ENCODE measurements at places on chromosomes 16 and 17. TPM values are rescaled to one million over a fixed set of nuclear protein-coding genes. Genes with fewer than 3 reads are reported as not detected.

GRCh38 chr17:5544115-5544514 is 40.2 kb downstream of the NLRP1 start:
- no peak for DNase-seq
- H3K27me3 ChIP-seq: no peaks in the 10 kb centered on the region
- no peak overlapping the region for H3K27ac ChIP-seq
- no peak overlapping the region for H3K4me3 ChIP-seq
- peaks cover 47% of the 10 kb centered on the region for H3K36me3 ChIP-seq

- H3K27ac ChIP-seq: no peak overlapping the region
- peaks cover 95% of the 10 kb centered on the region for H3K27me3 ChIP-seq
- H3K4me1 ChIP-seq: peaks cover 9% of the 10 kb centered on the region
- H3K4me3 ChIP-seq: peak overlapping the region; percentile 51
- H3K36me3 ChIP-seq: no peaks in the 10 kb centered on the region
- DNase-seq: peak; percentile 60
Observed at GRCh38 chr17:47789611-47790561, 31.7 kb downstream of the OSBPL7 start.

DNA sequence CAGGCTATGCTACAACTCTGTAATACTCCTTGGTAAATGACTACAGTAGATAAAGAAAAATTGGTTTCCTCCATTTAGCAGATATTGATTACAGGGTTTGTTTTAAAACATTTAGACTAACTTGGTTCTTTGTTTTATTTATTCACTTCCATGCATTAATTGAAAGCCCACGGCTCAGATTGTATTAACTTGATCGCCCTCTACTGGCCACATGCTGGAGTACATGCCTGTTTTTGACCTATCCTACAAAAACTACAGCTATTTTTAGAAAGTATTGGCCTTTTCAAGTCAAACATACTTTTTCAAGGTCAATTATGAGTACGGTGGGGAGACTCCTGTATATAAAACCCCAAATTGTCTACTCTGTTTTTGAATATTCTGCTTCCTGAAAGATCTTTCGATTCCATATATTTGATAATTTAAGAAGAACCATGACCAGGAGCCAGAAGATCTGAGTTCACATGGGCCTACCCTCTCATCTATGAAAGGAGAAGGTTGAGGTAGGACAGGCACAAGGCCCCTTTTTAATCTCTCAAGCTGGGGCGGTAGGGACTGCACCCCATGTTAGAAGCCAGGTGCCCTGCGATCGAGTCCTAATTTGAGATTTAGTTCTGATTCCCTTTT is 51.8 kb downstream of the CA10 start:
- DNase-seq: no peak
- H3K27me3 ChIP-seq: peaks cover 8% of the 10 kb centered on the region
- H3K4me1 ChIP-seq: no peaks in the 10 kb centered on the region
- no peak overlapping the region for H3K27ac ChIP-seq
- no peak overlapping the region for H3K4me3 ChIP-seq

GRCh38 chr16:79839466-79840341 is 239.2 kb upstream of the MAF start:
- no peak for DNase-seq
- no peak overlapping the region for H3K4me3 ChIP-seq
- no peaks in the 10 kb centered on the region for H3K27me3 ChIP-seq
- no peaks in the 10 kb centered on the region for H3K36me3 ChIP-seq
- no peak overlapping the region for H3K27ac ChIP-seq
- peaks cover 3% of the 10 kb centered on the region for H3K4me1 ChIP-seq

DNA sequence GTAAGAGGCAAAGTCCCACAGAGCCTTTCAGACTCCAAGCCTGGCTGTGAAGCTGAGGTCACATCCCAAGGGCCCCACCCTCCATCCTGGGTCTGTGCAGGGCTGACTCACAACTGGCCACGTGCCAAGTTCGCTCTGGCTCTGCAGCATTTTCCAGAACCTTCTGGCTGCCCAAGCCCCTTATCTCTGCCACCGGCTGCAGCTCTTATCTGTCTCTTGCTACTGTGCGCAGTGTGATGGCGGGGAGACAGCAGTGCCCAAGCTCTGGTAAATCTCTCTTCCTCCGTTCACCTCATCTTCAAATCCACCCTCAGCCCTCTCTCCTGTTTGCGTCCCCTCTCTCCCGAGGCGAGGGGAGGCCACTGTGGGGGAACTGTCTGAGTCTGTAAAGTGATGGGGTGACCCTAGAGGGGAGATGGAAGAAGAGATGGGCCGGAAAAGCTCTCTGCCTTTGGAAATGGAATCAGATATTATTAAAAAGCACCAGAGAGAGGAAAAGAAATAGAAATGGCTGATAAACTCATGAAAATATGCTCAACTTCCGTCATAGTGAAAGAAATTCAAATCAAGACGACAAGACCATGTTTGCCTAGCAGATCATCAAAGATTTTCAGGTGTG is 162.7 kb upstream of the CDC42EP4 start:
- H3K4me1 ChIP-seq: peaks cover 11% of the 10 kb centered on the region
- no peak overlapping the region for H3K4me3 ChIP-seq
- no peak overlapping the region for H3K27ac ChIP-seq
- no peaks in the 10 kb centered on the region for H3K36me3 ChIP-seq
- no peaks in the 10 kb centered on the region for H3K27me3 ChIP-seq

DNA sequence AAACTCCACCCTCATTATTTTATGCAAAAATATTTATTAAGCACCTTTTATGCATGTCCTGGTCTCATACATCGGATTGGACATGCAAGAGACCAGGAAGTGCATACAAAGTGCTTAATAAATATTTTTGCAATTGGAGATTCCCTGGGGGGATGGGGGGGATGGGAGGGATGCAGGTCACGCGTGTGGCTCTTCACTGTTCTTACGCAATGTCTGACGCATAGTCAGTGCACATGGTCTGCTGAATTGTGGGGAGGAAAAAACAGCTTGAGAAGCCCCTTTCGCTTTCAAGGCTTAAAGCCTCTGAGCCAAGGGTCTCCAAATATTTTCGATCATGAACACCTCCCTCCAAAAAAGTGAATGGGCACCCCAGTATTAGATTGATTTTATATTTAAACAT is 96.7 kb upstream of the XYLT1 start:
- H3K36me3 ChIP-seq: no peaks in the 10 kb centered on the region
- H3K4me1 ChIP-seq: no peaks in the 10 kb centered on the region
- no peaks in the 10 kb centered on the region for H3K27me3 ChIP-seq
- DNase-seq: no peak
- H3K27ac ChIP-seq: no peak overlapping the region

GRCh38 chr17:77528516-77529327 is 388.0 kb downstream of the SEC14L1 start:
- H3K4me1 ChIP-seq: peaks cover 8% of the 10 kb centered on the region
- peaks cover 3% of the 10 kb centered on the region for H3K27me3 ChIP-seq
- H3K27ac ChIP-seq: no peak overlapping the region
- no peaks in the 10 kb centered on the region for H3K36me3 ChIP-seq

DNA sequence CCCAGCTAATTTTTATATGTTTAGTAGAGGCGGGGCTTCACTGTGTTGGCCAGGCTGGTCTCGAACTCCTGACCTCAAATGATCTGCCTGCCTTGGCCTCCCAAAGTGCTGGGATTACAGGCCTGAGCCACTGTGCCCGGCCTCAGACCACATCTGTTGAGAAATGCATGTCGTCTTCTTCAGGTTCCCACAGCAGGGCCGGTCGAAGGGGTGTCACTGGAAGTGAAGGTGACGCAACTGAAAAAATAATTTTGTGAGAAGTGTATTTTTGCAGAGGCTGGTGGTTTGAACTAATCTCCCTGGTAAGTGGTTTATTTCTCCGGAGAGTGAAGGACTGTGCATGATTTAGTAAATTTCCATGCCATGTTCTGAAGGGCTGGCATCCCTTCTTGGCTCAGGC is 33.4 kb upstream of the IL34 start:
- no peak overlapping the region for H3K27ac ChIP-seq
- H3K4me1 ChIP-seq: no peaks in the 10 kb centered on the region
- no peak overlapping the region for H3K4me3 ChIP-seq
- H3K27me3 ChIP-seq: no peaks in the 10 kb centered on the region

GRCh38 chr17:47246120-47246519 is 7.5 kb upstream of the ITGB3 start:
- H3K4me1 ChIP-seq: peaks cover 10% of the 10 kb centered on the region
- no peak overlapping the region for H3K27ac ChIP-seq
- no peak for DNase-seq
- H3K36me3 ChIP-seq: no peaks in the 10 kb centered on the region

- H3K27me3 ChIP-seq: no peaks in the 10 kb centered on the region
- no peaks in the 10 kb centered on the region for H3K36me3 ChIP-seq
- H3K4me3 ChIP-seq: no peak overlapping the region
- no peak overlapping the region for H3K27ac ChIP-seq
- H3K4me1 ChIP-seq: no peaks in the 10 kb centered on the region
Observed at GRCh38 chr17:73111386-73111785, 18.9 kb upstream of the SLC39A11 start.

GRCh38 chr17:9498490-9498889 is 77.1 kb downstream of the STX8 start:
- H3K36me3 ChIP-seq: no peaks in the 10 kb centered on the region
- no peak for DNase-seq
- H3K27ac ChIP-seq: no peak overlapping the region
- H3K4me3 ChIP-seq: no peak overlapping the region
- H3K4me1 ChIP-seq: no peaks in the 10 kb centered on the region
- H3K27me3 ChIP-seq: no peaks in the 10 kb centered on the region

- no peaks in the 10 kb centered on the region for H3K27me3 ChIP-seq
- peaks cover 65% of the 10 kb centered on the region for H3K4me1 ChIP-seq
- DNase-seq: no peak
- H3K4me3 ChIP-seq: no peak overlapping the region
- H3K27ac ChIP-seq: peak overlapping the region; percentile 97
Observed at GRCh38 chr16:73043828-73044467, 4.0 kb downstream of the ZFHX3 start.

DNA sequence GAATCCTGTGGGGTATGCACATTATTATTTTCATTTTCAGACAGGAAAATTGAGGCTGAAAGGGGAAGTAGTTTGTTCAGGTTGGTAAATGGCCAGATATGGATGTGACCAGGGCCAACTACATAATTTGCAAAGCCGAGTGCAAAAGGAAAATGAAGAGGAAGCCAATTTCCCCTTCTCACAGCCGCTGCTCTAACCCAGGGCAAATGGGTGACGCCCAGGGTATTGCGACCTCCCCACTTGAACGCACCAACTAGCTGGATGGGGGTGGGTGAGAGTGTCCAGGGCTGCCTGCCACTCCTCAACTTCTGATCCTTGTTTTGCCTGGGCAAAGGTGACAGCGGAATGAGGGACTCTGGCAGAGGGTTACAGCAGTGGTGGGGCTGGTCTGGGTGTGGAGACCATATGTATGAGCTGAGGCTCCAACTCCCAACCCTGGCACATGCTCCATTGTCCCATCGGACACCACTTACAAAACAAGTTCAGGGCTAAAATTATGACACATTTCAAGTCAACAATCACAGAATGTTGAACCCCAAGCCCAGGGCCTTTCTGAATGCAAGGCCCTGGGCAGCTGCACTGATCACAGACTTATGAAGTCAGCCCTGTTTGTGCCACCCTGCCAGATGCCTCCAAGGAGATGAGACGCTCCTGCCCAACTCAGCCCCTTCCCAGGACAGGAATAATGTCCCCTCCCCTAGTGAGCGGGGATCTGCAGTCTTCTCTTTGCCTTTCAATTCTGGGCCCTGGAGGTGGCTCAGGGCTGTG is 1.7 kb downstream of the ANKRD40CL start:
- H3K36me3 ChIP-seq: no peaks in the 10 kb centered on the region
- H3K4me3 ChIP-seq: no peak overlapping the region
- H3K27ac ChIP-seq: peak overlapping the region; percentile 62
- no peak for DNase-seq
- peaks cover 20% of the 10 kb centered on the region for H3K4me1 ChIP-seq

- no peak overlapping the region for H3K27ac ChIP-seq
- H3K27me3 ChIP-seq: no peaks in the 10 kb centered on the region
- DNase-seq: no peak
- no peaks in the 10 kb centered on the region for H3K4me1 ChIP-seq
Observed at GRCh38 chr17:66517336-66518009, 215.1 kb downstream of the PRKCA start.

DNA sequence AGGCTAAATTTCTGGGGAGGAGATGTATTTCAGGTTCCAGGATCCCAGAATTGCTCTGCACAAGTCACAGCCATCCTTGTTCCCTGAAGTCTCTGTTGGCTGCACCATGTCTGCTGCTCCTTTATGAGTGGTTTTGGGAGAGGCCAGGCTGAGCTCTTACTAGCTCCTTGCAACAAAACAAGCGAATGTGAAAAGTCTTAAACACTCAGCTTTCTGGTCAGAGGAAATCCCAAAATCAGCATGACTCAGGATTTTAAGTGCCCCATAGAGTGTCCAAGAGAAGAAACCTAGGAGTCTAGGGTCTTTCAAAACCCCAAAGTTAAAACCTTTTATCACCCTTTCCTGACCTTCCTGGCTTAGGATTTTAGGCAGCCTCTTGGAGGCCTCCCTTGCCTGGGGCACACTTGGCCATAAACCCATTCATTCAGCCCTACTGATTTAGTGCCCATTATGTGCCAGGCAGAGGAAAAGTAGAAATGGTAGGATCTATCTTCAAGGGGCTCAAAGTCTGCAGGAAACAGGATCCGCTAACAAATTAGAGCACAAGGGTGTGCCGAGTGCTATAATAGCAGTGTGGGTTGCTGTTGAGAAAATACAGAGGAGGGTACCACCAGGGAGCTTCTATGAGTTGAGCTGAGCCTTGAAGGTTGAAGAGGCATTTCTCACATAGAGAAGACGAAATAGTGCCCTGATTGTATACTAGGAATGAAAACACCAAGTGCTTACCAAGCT is 36.9 kb downstream of the SOST start:
- H3K36me3 ChIP-seq: no peaks in the 10 kb centered on the region
- no peaks in the 10 kb centered on the region for H3K27me3 ChIP-seq
- peak overlapping the region; percentile 99 for H3K27ac ChIP-seq
- peaks cover 6% of the 10 kb centered on the region for H3K4me1 ChIP-seq

- peak overlapping the region; percentile 58 for H3K27ac ChIP-seq
- H3K4me3 ChIP-seq: no peak overlapping the region
- H3K4me1 ChIP-seq: no peaks in the 10 kb centered on the region
- peaks cover 11% of the 10 kb centered on the region for H3K27me3 ChIP-seq
- no peak for DNase-seq
Observed at GRCh38 chr17:48295362-48296288, 134.4 kb downstream of the SKAP1 start.

Gene ARHGAP44
- 15.7 TPM for total RNA-seq

Gene CHST4
- not detected for total RNA-seq

Gene CCDC200
- not detected for total RNA-seq

Gene ATP2A1
- 0.15 TPM for total RNA-seq

Gene PROCA1
- 0.65 TPM for total RNA-seq

Data from heart left ventricle (tissue), 16 donors.